ENCODE measurements at places on chromosomes 1 and 21.

- peak; percentile 60 for DNase-seq
Observed at GRCh38 chr1:207866471-207867135, 44.3 kb downstream of the CD34 start.

GRCh38 chr1:153251988-153252387, 7.5 kb upstream of the LORICRIN start:
- DNase-seq, result no peak

GRCh38 chr1:79741720-79742421, 735.3 kb upstream of the ADGRL4 start:
- DNase-seq, result no peak

- DNase-seq, result no peak
Observed at GRCh38 chr1:24896176-24896575, 33.9 kb downstream of the RUNX3 start.

GRCh38 chr1:40535732-40536131, 4.3 kb downstream of the ZNF684 start:
- DNase-seq, result no peak

DNA sequence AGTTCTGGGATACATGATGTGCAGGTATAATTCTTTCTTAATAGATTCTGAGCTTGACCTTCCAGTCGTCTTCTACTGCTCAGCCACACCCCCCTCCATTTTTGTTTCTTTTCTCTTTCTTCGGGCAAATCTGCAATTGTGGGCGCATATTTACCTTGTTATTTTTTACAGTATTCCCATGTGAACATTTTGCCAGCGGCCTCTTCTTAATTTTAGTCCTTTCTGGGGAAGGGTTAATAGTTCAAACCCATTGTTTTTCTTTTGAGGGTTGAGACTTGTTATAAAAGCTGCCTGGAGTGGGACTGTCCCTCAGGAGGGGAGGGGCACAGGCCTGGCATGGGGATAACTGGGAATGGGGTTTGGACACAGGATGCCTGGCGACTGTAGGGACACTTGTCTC, 40.3 kb downstream of the PBX1 start:
- no peak for DNase-seq

GRCh38 chr1:105909811-105910210, 1146.7 kb upstream of the PRMT6 start:
- DNase-seq, result no peak

DNA sequence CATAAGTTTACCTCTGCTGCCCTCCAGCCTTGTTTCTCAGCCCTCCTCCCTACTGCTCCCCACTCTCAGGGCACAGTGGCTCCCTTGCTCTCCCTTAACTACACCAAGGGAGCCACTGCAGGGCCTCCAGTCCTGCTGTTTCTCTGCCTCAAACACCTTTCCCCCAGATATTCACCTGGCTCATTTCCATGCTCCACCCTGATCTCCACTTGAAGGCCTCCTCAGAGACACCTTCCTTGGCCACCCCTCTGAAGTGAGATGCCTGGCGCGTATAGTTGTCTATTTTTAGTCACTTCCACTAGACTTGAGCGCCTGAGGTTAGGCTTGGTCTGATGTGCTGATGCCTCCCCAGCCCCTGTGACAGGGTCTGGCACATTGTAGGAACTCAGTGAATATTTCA, 34.9 kb downstream of the SEC16B start:
- DNase-seq, result no peak

- no peak for DNase-seq
Observed at GRCh38 chr1:52166996-52167753, 25.3 kb downstream of the ZFYVE9 start.

GRCh38 chr1:9711466-9712020, 60.0 kb downstream of the PIK3CD start:
- no peak for DNase-seq

GRCh38 chr1:27161594-27161993, 6.7 kb upstream of the SLC9A1 start:
- peak; percentile 36 for DNase-seq

DNA sequence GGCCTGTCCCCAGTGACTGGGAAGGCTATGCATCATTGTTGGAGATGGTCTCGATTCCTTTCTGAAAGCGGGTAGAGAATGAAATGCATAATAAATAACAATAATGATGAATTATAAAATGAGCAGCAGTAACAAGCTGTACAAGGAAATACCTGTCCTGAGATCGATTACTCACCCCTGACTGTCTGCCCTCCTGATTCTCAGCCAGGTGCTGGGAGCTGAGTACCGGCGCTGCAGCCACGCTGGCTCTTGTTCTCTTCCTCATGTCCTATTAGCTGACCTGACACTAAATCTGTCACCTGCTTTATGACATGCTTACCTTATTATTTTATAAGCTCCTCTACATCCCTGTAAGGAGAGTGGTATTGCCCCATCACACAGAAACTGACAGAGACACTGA, 3.4 kb downstream of the AGPAT3 start:
- DNase-seq, result no peak

DNA sequence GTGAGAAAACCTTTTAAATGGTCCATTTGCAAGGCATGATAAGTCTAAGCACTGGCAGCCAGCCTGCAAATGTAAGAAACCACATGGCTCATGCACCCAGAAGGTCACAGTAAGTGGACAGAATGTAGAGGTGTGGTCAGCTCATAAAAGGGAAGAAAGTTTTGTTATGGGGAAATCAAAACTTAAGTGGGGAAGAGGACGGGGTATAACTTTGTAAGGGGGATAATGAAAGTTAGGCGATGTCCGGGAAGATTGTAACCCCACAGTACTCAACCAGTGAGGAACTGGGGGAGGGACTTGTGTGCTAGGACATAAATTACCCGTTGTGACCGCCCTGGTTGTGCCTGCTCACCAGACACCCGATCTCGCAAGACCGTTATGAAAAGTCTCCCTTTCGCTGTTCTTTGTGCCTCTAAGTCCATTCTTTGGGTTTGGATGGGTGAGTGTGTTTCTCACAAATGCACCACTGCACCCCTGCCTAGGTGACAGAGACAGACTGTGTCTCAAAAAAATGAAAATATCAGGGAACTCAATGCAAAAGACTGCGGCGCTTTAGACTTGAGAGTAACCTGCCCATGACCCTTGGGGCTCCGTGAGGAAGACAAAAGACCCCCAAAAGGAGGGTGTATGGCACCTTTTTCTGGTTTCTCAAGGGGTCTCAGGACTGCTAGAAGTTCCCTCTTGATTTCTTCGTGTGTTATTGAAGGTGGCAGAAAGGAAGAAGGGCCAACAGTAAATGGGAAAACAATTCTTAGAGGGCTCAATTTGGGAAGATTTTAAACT, 28.6 kb upstream of the ZNF496 start:
- peak; percentile 23 for DNase-seq

DNA sequence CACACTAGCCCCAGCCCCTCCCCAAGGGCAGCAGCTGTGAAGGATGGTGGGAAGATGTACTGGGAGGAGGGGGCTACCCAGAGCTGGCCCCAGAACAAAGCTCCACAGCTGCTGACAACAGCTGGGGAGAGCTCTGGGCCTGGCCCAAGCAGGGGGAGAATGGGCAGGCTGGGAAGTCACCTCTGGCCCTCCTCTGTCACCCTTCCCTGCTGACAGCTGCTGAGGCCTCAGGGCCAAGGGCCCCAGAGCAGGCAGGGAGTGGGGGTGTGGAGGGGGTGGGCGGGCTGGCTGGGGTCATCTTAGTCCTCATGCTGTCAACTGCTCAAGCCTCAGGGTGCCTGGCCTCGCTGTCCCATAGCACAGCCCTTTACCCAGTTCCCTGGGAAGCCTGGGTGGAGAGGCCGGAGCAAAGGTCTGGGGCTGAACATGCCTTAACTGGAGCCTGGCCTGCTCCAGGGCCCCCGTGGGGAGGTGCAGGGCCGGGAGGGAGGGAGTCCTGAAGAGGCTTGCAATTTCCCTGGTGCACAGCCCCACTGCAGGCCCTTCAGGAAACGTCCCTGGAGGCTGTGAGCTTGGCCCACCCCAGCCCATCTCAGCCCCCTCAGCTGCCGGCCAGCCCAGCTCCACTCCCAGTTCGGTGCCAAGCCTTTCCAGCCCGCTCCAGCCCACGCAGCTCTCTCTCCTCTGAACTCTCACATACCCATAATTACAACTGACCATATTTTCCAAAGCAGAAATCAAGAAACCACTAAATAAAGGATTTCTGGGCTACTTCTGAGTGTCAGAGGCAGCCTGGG, 25.7 kb downstream of the HSPG2 start:
- DNase-seq, result no peak

- no peak for DNase-seq
Observed at GRCh38 chr1:235635938-235636662, 13.5 kb downstream of the GNG4 start.

GRCh38 chr21:33238146-33238545, 8.4 kb downstream of the IFNAR2 start:
- no peak for DNase-seq

GRCh38 chr1:62381831-62382657, 54.8 kb upstream of the USP1 start:
- DNase-seq, result no peak

- no peak for DNase-seq
Observed at GRCh38 chr1:186194107-186194756, 180.8 kb downstream of the TPR start.

DNA sequence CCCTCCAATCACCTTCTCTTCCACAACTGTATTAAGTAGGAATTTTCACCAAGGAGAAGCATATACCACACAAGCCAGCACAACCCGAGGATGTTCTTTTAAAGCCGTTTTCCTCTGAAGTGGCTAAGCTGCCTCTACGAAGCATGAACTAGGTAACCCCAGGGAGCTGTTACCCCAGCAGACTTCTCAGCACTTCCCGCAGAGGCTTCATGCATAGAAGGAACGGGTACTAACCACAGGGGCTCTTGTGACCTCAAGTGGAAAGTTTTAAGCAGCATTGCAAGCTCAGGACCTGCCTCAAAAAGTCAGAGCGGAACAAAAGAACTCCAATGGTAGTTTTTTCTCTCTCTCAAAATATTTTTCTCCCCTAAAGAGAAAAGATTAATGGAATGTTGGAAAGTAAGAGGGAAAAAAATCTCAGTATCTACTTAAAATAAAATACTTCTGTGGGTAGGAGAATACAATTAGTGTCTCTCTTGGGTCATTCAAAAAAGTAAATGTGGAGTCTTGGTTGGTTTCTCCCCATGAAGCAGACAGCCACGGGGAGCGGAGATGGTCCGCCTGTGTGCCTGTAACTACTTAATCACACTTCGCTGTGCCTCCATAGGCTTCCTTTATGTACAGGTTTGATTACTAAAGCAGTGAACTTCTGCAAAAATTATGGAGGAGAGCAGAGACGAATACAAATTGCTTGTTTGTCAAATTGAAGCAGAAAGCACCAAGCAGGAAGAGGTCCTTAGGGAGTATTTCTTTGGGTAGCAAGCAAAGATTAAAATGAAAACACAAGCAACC, 40.9 kb downstream of the STX6 start:
- DNase-seq, result no peak

DNA sequence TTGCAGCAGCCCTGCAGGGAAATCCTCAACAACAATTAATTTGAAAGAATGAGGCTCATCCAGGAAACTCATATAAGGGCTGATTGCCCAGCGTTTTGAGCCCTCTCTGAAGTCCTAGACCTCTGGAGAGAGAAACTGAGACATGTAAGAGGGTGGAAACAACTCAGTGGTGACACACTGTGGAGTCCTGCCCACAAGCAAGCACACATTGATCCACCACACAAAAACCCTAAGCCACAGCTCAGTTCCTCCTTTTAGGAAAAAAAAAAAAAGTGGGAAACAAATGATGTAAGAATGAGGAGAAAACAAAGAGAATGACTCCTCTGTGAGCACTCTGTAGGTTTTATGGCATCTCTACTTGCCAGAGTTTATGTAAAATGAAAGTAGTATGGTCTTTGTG, 22.9 kb upstream of the PLA2G5 start:
- DNase-seq, result no peak

- DNase-seq, result no peak
Observed at GRCh38 chr1:188367661-188368060, 1538.9 kb downstream of the PLA2G4A start.

DNA sequence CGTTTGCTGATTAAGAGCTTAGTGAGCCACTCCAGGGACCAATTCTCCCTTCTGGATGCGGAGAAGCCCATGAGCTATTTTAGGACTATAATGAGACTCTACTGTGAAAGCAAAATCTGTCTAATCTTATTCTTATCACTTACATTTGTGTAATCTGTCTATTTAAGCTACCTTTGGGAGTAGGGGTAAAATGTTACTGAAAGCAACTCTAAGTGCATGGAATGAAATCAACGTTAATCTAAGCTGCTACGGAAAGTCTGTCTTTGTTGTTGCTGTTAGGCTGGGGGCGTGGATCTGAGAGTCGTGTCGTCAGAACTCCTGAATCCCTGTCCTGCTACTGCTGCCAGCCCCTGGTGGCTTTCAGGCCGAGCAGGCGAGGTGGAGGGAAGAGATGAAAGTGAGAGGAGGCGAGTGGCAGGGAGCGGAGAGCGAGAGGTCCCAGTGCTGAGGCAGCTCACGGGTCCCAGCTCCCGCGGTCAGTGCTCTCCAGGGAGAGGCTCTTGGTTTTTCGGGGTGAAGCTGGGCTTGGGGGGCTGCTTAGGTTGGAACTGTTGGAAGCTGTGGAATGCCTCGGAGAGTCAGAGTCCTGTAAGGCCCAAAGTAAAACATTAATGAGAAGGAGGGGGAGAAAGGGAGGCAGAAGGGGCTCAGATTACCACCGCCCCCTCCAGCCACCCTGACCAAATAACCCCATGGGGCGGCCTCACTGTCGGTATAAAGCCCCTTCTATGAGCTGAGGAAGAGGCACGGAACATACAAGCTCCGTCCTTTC, 53.9 kb downstream of the COQ8A start:
- no peak for DNase-seq

DNA sequence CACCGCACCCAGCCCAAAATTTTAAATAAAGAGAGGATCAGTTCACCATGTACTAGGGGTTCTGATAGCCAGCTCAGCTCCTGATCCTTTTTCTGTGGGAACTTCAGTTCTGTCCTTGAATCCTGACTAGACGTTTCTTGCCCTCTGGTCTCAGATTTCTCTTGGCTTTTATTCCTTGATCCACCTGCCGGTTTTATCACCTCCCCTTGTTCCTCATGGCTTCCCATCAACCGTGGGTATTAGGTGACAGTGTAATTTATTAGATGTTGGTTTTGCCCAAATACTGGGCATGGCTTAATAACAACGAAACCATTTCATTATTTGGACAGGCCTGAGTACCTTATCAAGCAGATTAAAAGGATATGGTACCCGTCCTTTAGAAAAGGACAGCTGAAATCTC, 22.5 kb downstream of the SLC45A1 start:
- DNase-seq, result no peak

- no peak for DNase-seq
Observed at GRCh38 chr1:171110621-171111326, 20.1 kb downstream of the FMO3 start.

DNA sequence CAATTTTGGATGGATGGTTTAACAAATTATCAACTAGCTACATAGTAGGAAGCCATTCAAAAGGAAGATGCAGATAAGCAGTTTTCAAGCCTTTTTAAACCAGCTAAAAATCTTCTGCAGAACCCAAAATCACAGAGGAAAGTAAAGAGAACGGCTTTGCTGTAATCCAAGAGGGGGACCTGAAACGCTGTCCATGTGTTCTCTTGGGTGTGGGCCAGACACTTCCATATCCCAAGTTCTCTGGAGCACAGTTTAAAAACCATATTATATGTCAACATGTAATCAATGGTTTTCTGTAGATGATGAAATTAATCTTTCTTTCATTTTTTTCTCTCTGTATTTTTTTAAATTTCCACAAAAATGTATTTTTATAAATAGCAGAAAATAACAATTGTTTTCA, 90.5 kb downstream of the SELENOF start:
- no peak for DNase-seq
